Esophagus squamous epithelium (tissue), 5 donors: ENCODE measurements at places on chromosomes 1 and 21.

DNA sequence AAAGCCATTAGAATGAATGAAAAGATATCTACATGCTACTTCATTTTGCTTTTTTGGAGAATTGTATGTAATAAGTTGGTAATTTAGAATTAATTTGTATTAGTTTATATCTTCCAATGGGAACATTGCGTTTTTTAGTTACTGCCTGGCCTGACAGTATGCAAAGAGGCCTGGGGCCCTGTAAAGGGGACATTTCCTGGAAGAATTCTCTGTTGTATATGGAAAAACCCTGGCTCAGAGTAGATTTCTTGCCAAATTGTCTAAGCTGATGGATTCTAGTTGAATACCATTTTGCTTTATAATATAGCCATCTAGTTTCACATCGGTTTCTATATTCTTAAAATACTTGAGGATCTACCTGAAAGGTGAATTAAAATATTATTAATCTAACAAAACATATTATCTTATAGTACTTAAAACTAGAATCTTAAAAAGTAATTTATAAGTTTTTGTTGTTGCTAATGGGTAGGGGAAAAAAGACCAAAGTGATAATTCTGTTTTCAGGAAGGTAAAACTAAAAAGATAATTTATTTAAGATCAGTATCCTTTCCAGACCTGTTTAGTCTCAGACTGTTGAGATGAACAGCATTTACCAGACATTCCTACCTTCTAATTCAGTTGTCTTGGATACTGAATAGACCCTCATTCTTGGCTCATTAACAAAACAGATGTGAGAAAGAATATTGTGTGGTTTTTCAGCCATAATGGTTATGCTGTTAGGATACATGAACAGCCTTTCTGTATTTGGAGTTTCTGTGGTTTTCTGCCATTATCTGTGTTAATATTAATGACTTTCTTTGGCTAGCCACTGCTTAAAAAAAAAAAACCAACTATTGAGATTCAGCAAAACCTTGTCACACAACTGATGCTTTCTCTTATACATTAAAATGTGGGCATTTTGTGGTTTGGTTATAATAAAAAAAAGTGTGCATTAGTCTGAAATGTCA, 4.8 kb downstream of the AGO3 start:
- no peak for DNase-seq

DNA sequence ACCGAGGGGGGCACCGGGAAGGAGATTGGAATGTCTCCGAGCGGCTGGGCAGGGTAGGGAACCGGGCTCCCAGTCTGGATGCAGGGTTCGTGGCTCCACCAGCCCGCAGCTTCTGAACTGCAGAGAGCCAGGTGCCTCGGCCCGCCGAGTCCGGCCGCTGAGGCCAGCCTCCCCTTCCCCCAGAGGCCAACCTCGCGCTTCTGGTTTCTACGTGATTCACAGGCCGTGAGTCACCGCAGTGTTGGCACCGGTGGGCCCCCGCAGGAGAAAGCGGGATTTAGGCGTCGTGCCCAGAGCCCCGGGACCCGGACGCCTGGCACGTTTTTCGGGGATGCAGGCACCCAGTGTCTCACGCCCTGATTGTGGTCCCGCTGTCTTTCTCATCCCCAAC, 458 bp downstream of the CRABP2 start:
- DNase-seq: no peak

DNA sequence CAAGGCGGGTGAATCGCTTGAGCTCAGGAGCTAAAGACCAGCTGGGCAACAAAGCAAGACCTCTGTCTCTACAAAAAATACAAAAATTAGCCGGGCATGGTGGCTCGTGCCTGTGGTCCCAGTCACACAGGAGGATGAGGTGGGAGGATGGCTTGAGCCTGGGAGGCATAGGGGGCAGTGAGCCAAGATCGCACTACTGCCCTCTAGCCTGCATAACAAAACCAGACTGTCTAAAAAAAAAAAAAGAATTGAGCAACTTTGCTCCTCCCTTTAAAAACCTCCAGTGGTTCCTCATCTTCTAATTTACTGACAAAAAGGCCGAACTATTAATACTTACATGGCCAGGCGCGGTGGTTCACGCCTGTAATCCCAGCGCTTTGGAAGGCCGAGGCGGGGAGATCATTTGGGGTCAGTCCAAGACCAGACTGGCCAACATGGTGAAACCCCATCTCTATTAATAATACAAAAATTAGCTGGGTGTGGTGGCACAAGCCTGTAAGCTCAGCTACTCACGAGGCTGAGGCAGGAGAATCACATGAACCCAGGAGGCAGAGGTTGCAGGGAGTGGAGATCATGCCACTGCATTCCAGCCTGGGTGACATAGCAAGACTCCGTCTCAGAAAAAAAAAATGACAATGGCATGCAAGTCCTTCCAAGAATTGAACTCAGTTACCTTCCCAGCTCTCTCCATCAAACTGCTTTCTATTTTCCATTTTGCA, 4.4 kb downstream of the ACBD3 start:
- DNase-seq: no peak

DNA sequence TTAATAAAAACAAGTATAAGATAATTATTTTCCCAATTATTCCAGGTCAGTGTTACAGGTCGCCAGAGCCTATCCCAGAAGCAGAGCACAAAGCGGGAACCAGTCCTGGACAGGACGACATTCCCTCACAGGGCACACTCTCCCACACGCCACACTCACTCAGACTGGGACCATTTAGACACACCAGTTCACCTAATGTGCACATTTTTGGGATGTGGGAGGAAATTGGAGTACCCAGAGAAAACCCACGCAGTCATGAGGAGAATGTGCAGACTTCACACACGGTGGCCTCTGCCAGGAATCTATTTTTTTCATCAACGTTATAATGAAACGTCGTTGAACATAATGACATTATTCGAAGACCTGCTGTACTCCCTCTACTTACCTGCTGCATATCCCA, 20.5 kb upstream of the NRDC start:
- no peak for DNase-seq

GRCh38 chr1:83857103-83857502, 141.8 kb downstream of the TTLL7 start:
- no peak for DNase-seq

- DNase-seq: no peak
Observed at GRCh38 chr21:36159356-36159921, 2.8 kb downstream of the DOP1B start.

DNA sequence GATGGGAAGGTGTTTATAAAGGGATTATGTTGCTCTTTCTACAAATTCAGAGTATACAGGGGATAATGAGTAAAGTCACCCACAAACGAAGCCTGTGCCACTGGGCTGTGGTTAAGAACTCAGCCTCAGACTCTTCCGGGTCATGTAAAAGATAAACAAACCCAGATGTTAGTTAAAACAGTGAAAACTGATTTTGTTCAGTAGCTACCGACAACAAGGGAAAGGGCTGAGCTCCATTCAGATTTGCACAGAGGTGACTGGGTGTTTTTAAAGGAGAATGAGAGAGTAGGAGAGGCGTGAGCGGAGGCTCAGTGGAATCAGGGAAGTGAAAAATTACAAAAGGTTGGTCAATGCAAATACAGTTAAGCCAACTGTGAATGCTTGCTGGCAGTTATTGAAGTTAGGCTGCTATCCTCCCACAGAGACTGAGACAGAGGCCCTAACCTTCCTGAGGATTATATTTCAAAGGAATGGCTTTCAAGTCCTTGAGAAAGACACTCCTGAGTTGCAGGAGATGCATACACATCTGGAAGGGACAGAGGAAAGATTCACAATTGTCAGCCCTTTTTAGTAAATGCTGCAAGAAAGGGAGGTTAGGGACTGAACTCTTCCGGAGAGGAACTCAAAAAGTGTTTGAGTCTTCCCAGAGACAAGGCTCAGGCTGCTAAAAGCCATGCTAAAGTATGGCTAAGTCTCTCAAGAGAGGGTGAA, 29.9 kb upstream of the SAMD13 start:
- no peak for DNase-seq

GRCh38 chr1:207825719-207826556, 74.1 kb downstream of the CD46 start:
- DNase-seq: peak; percentile 72

- DNase-seq: no peak
Observed at GRCh38 chr1:23701996-23702395, 10.4 kb downstream of the RPL11 start.

DNA sequence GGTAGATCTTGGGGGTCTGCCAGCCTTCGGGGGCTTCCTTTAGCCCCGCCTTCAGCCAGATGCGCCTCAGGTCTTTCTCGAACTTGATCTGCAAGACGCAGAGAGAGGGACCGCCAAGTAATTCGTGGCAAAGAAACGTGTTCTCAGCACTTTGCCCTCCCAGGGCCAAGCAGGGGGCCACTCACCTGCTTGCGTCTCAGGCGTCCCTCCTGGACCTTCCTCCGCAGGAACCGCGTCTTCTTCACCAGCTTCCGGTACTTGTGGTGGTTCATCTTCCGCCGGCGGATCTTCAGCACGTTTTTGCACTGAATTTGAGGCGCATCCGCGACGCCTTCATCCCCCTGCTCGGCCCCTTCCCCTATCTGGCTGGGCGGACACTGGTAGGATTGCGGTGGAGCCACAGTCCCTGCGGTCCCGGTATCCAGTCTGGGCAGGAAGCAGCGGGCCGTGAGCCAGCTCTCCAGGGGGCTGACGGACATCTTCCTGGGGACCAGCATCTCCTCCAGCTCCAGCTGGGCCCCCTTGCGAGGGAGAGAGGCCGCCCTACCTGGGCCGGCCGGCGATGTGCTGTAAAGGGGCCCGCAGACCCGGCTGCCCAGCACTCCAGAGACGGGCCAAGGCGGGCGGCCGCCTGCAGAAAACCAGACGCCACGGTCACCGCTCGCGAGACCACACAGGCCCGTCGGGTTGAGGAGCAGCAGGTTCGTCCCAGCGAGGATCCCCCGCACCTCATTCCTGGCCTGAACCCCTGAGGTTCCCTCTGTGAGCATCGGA, 1.0 kb downstream of the AURKAIP1 start:
- no peak for DNase-seq

DNA sequence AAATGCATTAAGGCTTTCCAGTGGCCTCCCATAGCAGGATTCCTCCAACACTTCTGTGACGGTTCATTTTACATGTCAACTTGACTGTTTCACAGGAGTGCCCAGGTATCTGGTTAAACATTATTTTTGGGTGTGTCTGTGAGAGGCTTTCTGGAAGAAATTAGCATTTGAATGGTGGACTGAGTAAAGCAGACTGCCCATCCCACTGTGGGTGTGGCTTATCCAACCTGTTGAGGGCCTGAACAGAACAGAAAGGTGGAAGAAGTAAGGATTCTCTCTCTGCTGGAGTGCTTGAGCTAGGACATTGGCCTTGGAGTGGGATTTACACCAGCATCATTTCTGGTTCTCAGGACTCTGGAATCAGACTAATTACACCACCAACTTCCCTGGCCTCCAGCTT, 85.6 kb downstream of the RGS7 start:
- DNase-seq: no peak

- DNase-seq: no peak
Observed at GRCh38 chr1:91804546-91805023, 81.4 kb downstream of the TGFBR3 start.

DNA sequence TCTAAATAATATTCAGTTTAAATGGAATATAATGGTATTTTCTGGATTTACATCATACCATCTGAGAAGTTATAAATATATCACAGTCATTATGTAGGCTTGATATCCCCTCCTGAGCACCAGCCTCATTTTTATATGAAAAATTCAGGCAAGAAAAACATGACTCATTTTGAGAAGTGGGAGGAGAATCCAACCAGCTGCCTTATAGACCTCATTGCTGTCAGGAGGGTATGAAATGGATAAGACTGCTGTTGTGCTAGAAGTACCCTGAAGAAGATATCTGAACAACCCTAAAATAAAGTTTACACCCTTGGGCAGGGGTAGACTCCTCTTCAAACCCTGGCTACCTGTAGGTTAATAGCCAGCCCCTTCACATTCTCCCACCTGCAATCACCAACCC, 8.8 kb downstream of the GIPC2 start:
- no peak for DNase-seq

GRCh38 chr1:168867941-168868634, 139.1 kb upstream of the DPT start:
- no peak for DNase-seq

DNA sequence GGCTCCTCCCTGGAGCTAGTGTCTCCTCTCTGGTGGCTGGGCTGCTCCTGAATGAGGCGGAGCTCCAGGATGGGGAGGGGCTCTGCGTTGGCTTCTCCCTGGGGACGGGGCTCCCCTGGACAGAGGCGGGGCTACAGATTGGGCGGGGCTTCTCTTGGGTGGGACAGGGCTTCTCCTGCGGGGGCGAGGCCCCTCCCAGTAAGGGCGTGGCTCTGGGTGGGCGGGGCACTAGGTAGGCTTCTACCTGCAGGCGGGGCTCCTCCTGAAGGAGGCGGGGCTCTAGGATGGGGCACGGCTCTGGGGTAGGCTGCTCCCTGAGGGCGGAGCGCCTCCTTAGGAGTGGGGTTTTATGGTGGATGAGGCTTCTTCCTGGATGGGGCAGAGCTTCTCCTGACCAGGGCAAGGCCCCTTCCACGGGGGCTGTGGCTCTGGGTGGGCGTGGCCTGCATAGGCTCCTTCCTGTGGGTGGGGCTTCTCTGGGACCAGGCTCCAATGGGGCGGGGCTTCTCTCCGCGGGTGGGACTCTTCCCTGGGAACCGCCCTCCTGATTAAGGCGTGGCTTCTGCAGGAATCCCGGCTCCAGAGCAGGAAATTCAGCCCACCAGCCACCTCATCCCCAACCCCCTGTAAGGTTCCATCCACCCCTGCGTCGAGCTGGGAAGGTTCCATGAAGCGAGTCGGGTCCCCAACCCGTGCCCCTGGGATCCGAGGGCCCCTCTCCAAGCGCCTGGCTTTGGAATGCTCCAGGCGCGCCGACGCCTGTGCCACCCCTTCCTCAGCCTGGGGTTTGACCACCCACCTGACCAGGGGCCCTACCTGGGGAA, 22.7 kb upstream of the ARF1 start:
- DNase-seq: no peak

DNA sequence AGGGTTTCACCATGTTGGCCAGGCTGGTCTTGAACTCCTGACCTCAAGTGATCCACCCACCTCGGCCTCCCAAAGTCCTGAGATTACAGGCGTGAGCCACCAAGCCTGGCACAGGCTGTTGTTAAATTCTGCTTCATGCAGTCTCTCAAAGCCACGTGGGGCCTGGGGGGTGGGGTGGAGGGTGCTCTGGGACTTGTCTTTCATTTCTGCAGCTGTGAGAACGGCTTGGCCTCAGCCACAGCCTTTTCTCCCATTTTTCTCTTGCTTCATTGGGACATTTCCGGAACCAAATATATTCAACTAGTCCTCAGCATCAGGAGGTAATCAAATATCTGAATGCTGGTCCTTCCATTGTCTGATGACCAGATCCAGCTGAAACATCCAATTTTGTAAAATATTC, 27.6 kb upstream of the KCNE2 start:
- DNase-seq: no peak

- no peak for DNase-seq
Observed at GRCh38 chr1:155057788-155058211, 5.7 kb upstream of the EFNA4 start.

- DNase-seq: no peak
Observed at GRCh38 chr1:44588551-44589210, 85.6 kb downstream of the TMEM53 start.

- DNase-seq: no peak
Observed at GRCh38 chr21:24852610-24853195, 754.6 kb downstream of the MRPL39 start.

- no peak for DNase-seq
Observed at GRCh38 chr21:38314558-38314957, 57.8 kb downstream of the KCNJ15 start.

GRCh38 chr1:53957194-53957818, 11.2 kb downstream of the LRRC42 start:
- DNase-seq: no peak
